HuH-7.5 (cell line): ENCODE measurements at places on chromosomes 4 and X.

- DNase-seq: no peak
These were observed 55.8 kb downstream of the GPC4 start for GRCh38 chrX:133359466-133359865.

DNA sequence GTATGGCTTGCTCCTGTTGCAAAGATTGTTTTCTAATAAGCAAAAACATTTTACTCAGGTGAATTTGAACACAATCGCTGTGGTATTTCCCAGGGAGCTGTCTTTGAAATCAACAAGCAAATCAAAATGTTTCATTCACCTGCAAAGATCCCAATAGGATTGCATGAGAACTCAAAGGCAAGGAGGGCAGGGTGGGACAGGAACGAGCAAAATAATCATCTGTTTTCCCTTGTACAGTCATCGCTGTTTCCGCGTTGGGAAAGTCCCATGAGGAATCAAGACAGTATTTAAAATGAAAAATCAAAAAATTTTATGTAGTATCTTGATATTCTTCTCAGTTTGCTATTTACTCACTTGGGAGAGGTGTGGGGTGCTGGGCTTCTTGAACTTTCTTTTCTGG, 198.8 kb downstream of the STIM2 start:
- DNase-seq: no peak

- no peak for DNase-seq
These were observed 239.6 kb upstream of the TRAM1L1 start for GRCh38 chr4:117324851-117325491.

DNA sequence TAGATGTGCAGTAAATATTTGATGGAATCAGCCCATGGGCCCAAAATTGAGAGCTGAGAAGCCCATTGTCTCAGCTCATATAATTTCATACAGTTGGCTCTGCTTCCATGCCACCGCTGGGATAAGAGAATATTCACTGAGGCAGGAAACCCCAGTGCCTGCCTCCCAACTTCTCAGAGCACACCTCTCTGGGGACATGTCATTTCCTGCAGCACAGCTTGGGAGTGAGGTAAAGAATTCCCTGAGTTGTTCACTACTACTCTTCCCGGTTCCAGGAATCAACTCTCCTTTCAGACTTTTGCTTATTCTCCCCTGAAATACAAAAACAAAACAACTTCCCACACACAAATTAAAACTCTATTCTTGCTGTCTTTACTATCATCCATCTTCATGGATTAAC, 389.3 kb downstream of the MAPK10 start:
- no peak for DNase-seq

DNA sequence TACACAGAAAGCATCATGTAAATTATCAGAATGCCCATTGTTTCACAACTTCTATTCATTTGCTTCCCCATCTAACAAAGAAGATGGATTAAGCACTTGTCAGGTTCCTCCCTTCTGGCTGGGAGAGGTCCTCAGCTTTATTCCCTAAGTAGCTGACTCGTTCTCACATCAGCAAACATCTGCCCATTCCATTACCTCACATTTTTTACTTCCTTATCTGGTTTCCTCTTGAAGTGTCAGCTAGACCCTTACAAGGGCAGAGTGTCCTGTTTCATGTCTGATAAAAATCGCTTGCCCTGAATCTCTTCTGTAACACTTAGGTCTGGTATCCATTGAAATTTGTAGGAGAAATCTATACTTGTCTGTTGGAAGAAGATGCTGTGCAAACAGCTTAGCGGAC, 34.7 kb downstream of the TMPRSS11A start:
- no peak for DNase-seq

- DNase-seq: no peak
These were observed 164.9 kb downstream of the MAML3 start for GRCh38 chr4:139988863-139989765.

DNA sequence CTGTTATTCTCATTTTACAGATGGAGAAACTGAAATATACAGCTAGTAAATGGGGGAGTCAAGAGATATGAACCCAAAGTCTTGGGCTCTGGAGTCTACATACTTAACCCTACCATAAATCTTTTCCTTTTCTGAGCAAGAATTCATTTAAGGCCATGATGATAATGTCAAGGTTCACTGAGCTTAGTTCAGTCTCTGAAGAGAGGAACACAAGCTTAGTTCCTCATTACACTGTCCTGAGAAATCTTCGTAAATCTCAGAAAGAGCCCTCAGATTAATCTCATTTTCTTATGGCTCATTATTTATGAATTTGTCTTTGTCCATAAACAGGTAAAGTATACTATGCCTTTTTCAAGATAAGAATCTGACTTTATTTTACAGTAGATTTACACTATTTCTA, 104.2 kb downstream of the SATL1 start:
- no peak for DNase-seq

- no peak for DNase-seq
These were observed 216.2 kb upstream of the CTSO start for GRCh38 chr4:156169861-156170260.

GRCh38 chr4:55663145-55663544, 27.0 kb upstream of the NMU start:
- DNase-seq: no peak

DNA sequence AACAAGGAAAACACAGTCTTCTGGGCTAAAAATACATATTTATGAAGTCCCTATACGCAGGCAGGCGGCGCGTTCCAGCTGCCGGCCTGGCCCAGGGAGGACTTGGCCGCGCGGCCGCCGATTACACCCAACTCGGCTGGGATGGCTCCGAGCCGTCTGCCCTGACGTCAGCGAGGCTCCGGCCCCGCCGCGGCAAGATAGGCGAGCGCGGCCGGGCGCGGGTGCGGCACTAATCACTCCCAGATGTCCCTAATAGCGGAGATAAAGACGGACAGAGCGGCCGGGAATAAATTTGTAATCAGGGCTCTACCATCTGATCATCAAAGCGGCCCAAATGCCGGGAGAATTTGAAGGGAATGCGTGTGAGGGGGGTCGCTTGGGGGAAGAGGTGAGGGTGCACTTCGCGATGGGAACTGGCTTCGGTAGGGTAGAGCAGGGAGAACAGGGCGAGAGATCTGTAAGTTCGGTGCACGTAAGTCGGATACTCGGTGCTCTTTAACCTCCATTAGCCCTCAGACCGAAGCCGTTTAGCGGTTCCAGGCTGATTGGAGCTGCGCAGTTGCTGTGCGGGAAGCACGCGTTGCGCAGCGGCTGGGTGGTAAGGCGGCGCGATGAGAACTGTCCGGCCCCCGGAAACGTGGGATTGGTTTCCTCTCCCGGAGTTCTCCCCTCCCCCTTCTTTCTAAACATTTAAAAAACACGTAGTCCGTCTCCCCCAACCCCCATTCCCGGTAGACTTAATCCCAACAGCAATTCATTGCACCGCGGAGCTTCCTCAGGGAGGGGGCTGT, 7.7 kb downstream of the HAND2 start:
- peak; percentile 72 for DNase-seq

- DNase-seq: no peak
These were observed 98.2 kb downstream of the SLC39A8 start for GRCh38 chr4:102247041-102247440.

GRCh38 chrX:1609762-1610161, 5.1 kb upstream of the ASMT start:
- DNase-seq: no peak

DNA sequence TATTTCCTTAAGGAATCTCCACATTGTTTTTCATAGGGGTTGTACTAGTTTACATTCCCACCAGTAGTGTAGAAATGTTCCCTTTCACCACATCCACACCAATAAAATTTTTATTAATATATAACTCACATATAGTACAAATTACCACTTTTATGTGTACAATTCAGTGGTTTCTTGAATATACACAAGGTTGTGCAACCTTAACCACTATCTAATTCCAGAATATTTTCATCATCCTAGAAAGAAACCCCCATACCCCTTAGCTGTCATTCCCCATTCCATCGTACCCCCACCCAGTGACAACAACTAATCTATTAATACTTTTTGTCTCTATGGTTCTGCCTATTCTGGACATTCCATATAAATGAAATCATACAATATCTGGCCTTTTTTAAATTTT, 108.3 kb upstream of the USP9X start:
- DNase-seq: no peak

GRCh38 chr4:20416800-20417199, 165.1 kb downstream of the SLIT2 start:
- no peak for DNase-seq

DNA sequence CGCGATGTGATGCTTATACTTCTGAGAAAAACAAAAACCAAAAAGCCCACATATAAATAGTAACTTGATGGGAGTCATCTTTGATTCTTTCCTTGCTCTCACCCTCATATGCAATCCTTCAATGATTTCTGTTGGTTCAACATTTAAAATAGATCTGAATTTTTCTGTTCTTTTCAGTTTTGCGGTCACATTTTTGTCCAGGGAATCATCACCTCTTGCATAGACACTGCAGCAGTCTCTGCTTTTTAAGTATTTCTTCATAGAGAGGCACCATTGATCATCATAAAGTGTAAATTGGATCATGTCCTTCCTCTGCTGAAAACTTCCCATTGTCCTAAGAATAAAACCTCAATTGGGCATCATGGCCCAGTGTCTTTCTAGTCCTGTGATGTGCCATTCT, 81.1 kb upstream of the SLC4A4 start:
- no peak for DNase-seq

DNA sequence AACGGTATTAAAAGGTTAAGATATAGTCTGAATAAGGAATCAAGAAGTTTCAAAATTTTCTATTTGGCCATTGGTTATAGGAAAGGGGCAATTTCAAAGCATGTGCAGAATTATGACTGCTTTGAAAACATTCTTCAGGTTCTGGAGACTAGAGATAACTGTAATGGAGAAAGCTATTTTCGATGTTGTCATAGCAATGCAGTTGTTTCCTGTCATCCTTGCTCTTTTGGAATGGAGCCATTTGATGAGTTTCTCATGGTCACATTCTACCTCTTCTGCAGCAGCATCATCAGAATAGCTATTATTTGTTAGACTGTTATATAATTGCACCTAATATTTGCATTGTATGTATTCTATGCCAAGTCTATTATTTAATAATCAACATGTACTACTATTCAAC, 368.2 kb upstream of the NR3C2 start:
- no peak for DNase-seq

DNA sequence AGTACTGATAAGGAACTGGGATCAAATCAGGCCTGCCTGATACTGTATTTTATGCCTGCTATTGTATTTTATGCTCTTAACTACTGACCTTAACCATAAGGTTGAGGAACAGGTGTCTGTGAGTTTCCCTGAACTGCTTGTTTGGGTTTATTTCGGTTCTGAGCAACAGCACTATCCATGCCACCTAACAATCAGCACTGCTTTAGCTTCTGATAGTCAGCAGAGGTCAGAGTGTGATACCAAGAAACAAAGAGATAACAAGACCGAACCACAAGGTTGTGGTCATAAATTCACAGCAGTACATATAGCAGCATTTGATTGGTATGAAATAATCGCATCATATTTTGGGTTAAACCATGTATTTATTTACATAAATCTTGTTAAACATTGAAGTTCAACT, 362.2 kb downstream of the FGF13 start:
- DNase-seq: no peak

DNA sequence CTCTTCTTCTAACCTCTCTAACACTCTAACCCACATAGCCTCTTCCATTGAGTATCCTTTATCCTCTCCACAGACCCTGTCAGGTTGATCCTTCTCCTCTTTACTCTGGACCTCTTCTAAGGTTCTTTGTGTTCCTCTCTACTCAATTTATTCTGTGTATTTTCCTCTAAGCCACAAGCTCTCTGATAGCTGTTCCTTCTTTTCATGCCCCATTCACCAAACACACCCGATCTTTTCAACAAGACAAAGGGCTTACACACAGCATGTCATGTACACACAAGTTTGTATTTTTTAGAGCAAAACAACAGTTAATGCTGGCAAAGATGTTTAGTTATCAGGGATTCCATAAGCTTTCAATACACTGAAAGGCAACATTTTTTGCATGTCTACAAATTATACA, 1.9 kb downstream of the SPIN2B start:
- no peak for DNase-seq

DNA sequence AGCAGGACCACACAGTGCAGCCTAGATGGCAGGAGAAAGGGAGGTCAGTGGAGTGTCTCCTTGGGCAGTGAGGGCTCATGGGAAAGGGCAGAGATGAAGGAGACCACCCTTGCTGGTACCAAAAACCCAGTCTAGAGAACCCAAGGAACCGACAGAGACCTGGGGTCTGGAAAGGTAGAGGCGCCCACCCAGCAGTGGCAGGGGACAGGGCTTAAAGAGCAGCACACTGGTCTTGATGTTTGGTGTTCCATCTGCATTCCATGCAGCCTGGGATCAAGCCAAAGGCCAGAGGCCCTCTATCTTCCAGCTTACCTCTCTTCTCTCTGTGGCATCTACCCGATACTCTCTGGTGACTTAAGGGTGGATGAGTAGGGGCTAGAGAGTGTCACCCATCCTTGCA, 127.5 kb downstream of the PJA1 start:
- DNase-seq: no peak

DNA sequence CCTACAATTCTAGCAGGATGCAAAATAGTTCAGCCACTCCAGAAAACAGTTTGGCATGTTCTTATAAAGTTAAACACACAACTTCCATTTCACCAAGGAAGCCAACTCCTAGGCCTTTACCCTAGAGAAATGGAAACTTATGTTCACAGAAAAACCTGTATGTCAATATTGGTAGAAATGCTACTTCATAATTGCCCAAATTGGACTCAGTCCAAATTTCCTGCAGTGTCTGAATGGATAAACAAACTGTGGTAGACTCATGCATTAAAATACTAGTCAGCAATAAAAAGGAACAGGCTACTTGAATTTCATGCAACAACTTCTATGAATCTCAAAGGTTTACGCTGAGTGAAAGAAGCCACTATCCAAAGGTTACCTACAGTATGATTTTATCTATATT, 1738.8 kb upstream of the IGFBP7 start:
- no peak for DNase-seq

- DNase-seq: no peak
These were observed 9.4 kb upstream of the CCNQ start for GRCh38 chrX:153608376-153608775.

- DNase-seq: no peak
These were observed 23.7 kb downstream of the EMCN start for GRCh38 chr4:100494166-100494565.

GRCh38 chr4:78312989-78313753, 238.4 kb upstream of the ANXA3 start:
- no peak for DNase-seq

DNA sequence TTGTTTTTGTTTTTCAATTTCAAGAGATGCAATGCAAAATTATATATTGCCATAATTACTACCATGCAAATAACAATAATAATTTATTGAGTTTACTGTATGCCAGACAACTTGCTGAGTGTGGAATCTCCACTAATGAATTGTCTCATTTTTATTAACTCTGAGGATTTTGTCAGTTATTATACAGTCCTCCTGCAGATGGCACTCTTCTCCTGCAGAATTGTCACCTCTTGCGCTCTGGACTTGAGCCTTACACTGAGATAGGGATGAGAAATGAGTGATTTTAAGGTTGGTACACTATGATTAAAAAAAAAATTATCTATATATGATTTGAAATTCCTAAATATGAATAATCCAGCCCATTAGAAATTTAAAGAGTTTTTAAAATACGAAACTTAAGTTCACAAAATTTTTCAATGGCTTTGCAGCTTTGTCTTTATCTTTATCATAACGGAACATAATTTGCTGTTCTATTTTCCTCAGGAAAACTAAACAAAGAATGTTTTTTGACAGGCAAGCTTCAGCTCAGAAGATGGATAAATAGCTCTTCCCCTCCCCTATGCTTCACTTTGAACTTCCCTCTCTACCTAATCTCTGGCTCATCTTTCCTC, 12.7 kb upstream of the PAQR3 start:
- DNase-seq: no peak
